ENCODE measurements at places on chromosomes 12 and 14.

DNA sequence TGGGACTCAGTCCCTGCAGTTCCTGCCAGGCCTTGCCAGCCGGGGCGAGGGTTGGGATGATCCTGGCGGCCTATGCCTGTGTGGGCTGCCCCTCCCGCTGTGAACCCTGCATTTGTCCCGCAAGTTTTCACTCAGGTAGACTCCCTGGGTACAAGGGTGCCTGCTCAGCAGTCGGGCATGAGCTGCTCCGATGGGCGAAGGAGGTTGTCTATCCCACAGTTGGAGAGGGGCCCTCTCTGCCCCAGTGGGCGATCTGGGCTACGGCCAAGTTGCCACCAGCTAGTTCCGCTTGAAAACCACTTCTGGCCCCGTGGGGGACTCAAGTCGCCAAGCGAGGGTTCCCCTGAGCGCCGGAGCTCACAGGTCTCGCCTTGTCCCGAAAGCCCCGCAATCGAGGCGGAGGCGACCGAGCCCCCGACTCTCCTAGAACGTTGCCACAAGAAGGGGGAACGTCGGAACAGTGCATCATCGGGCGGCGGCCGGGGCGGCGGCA is 365 bp upstream of the TPI1 start:
- no peak for DNase-seq

DNA sequence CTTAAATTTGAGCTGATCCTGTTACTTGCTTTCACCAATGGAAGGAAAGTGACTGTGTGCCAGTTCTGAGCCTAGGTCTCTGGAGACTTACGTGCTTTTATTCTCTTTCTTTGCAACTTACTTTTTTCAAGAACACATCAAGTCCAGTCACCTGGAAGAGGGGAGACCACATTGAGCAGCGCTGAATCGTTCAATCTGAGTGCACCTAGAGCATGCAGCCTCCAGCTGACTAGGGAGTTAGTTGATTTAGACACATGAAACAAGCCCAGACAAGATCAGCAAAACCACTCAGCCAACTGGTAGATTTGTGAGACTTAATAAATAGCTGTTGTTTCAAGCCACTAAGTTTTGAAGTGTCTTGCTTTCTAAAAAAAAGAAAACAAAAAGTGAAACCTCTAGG is 1014.8 kb upstream of the FBXO33 start:
- no peak for DNase-seq

- no peak for DNase-seq
Measured at GRCh38 chr12:15603474-15604085, 185.6 kb downstream of the EPS8 start.

GRCh38 chr12:56641219-56641618 is 4.6 kb downstream of the ATP5F1B start:
- DNase-seq: no peak

DNA sequence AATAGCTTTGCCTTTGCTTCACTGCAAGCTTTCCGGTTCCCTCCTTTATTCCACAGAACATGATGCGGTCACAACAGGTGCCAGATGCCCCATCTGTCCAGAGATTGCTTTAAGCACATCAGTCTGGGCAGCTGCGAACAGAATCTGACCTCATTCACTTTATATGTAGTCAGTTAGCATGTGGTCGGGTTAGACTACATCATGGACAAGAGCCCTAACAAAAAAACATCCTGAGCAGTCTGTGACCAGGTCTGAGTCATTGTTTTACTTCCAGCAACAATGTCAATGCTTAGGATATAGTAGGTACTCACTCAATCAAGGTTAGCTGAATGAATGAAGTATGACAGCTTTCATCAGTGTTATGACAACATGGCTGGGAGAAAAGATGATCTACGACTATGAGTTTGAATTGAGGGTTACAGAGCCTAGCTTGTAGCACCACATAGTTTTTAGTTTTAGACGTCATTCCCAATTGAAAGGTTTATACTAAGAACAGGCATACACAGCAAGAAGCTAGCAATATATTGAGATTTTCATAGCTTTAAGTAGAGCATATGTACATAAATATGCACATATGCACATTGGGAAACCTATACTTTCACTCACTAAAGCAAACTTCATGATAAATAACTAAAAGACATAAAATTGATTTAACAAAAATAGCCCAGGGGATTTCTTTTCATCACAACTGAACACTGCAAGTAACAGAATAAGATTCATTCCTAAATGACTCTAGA is 64.2 kb upstream of the TMCC3 start:
- DNase-seq: no peak

- no peak for DNase-seq
Measured at GRCh38 chr12:56256326-56256960, 1.7 kb downstream of the ANKRD52 start.

- no peak for DNase-seq
Measured at GRCh38 chr12:57342207-57342691, 88.6 kb downstream of the R3HDM2 start.

- DNase-seq: no peak
Measured at GRCh38 chr14:33551963-33552362, 398.9 kb downstream of the EGLN3 start.

DNA sequence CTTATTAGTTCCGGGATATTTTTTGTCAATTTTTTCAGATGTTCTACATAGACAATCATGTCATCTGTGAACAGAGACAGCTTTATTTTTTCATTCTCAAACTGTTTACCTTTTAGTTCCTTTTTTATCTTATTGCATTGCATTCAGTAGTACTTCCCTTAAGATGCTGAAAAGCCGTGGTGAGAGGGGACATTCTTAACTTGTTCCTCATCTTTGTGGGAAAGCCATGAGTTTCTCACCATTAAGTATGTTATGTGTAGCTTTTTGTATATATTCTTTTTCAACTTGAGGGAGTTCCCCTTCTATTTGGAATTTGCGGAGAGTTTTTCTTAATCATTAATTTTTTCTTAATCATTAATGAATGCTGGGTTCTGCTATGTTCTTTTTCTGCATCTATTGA is 1727.1 kb upstream of the SEL1L start:
- no peak for DNase-seq

DNA sequence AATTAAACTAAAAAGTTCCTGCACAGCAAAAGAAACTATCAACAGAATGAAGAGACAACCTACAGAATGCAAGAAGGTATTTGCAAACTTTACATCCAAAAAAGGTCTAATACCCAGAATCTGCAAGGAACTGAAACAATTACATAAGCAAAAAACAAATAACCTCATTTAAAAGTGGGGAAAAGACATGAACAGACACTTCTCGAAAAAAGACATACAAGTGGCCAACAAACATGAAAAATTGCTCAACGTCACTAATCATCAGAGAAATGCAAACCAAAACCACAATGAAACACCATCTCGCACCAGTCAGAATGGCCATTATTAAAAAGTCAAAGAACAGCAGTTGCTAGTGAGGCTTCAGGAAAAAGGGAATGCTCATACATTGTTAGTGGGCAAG is 15.2 kb downstream of the PDE6H start:
- no peak for DNase-seq

- DNase-seq: no peak
Measured at GRCh38 chr14:58428118-58428683, 682 bp downstream of the KIAA0586 start.

DNA sequence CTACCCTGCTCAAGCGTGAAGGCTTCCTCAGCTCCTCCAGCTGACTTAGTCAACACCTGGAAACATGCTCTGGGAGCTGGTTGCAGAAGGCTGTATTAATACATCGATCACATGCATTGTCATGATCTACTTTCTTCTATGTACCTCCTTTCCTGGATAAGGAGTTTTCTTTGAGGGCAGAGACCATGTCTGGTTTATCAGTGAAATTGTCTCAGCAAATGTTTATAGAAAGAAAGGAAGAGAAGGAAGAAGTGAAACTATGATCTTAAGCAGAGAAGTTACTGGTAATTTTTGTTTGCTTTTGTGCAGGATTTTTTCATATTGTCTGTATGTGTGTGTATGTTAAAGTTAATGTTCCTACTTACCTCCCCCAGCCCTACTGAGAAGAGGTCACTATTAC is 4.5 kb downstream of the DYRK4 start:
- no peak for DNase-seq
